ENCODE measurements at places on chromosomes 2 and 18.
A peak's percentile ranks its signal among the peaks of the same experiment; 100 is the strongest.

- DNase-seq = no peak
Observed at GRCh38 chr2:195514365-195514764, 142.7 kb upstream of the SLC39A10 start.

DNA sequence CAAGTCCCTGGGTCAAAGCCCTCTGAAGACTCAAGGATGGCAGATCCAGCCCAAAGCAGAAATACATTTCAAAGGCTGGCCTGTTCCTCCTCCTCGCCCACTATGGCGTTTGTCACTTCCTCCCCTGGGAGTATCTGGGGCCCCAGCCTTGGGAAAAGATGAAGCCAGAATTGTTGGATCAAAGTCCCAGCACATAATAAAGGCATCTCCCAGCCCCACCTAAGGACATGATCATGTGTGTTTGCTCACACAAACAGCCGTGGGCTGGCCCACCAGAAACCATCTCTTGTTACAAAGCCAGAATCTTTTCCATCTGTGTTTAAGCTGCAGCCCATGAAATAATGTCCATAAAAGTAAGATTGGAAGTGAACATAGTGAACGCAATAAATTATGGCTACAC, 50.1 kb upstream of the HAAO start:
- no peak for DNase-seq

- no peak for DNase-seq
Observed at GRCh38 chr2:117714110-117714509, 100.4 kb upstream of the DDX18 start.

DNA sequence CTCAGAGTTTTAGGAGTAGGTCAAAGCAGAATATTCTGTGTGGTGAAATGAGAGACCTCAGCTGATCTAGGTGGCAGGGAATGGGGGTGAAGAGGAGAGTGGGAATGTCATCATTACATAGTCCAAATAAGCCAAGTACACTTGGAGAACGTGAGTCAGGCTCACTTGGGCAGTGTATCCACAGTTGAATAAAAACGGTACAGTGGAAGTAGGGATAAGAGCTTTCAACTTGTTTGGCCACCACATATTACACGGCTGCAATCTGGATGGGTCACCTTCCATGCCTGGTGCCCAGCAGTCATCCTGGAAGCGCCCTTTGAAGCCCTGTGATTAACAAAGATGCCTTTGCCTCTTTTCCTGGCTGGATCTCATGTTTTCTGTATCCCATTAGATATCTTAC, 28.6 kb downstream of the MIB1 start:
- no peak for DNase-seq

GRCh38 chr2:106701203-106702022, 184.6 kb downstream of the ST6GAL2 start:
- no peak for DNase-seq

GRCh38 chr18:8835521-8835953, 130.2 kb downstream of the MTCL1 start:
- DNase-seq = no peak

- no peak for DNase-seq
Observed at GRCh38 chr2:64362562-64363026, 91.4 kb upstream of the LGALSL start.

DNA sequence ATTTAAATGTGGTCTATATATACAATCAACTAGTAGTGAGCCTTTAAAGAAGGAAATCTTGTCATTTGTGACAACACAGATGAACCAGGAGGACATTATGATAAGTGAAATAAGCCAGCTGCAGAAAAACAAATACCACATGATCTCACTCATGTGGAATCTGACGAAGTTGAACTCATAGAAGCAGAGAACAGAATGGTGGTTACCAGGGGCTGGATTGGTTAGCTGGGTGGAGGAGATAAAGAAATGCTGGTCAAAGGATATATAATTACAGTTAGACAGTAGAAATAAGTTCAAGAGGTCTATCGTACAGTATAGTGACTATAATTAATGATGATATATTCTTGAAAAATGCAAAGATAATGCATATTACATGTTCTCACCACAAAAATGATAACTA, 267.9 kb downstream of the FBXO15 start:
- no peak for DNase-seq

DNA sequence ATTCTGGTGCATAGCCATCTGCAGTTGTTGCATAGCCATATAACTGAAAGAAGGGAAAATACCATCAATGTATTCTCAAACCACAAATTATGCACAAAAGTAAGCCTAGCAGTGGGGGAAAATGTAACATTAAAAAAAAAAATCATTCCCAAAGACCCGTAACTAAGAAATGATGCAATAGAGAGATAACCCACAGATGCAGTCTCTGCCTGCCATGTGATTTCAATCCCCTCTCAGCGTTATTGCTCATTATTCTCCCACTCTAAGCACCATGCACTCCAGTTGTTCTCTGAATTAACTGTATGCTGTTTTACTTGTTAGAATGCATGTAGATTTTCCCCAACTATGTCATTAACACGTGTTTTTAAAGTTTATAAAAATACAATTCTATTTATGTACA, 14.1 kb downstream of the DSC1 start:
- DNase-seq = no peak

- DNase-seq = no peak
Observed at GRCh38 chr2:102350137-102350793, 5.3 kb upstream of the IL18R1 start.

DNA sequence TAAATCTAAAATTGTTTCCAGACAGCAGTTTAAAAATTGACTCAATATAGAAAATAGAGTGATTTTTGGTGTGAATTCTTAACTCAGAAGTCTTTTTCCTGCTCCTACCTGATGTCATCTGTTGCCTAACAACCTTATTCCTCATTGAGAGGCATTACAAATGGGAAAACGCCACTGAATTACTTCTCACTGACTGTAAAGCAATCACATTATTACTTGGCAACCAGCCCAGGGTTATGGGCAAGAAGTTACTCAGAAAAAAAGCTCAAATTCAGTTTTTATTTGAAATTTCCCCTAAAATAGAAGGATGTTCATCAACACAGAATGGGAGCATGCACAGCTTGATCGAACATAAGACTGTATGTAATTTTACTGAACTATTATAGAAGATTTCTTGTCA, 201.8 kb upstream of the GULP1 start:
- no peak for DNase-seq

DNA sequence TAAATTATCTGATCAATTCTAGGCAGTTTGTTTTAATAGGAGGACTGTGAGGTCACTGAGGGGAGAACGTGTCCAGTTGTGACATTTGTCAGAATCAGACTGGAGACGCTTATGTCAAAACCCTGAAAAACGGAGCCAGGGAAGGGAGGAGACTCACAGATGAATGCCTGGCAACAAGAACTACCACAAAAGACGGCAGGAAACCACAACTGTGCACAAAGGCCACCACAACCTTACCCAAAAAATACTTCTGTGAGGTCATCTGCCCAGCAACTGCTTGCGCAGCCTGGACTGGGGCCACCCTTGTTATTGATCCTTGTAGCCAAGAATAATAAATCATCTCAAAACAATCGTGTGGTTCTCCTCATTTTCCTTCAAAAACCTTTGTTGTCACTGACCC, 173.0 kb upstream of the ALKAL2 start:
- DNase-seq = peak; percentile 22

GRCh38 chr2:234797566-234798250, 154.1 kb upstream of the SH3BP4 start:
- DNase-seq = no peak

GRCh38 chr2:156320486-156321098, 11.9 kb downstream of the NR4A2 start:
- DNase-seq = no peak

- DNase-seq = no peak
Observed at GRCh38 chr18:80046011-80046410, 11.8 kb downstream of the RBFA start.

DNA sequence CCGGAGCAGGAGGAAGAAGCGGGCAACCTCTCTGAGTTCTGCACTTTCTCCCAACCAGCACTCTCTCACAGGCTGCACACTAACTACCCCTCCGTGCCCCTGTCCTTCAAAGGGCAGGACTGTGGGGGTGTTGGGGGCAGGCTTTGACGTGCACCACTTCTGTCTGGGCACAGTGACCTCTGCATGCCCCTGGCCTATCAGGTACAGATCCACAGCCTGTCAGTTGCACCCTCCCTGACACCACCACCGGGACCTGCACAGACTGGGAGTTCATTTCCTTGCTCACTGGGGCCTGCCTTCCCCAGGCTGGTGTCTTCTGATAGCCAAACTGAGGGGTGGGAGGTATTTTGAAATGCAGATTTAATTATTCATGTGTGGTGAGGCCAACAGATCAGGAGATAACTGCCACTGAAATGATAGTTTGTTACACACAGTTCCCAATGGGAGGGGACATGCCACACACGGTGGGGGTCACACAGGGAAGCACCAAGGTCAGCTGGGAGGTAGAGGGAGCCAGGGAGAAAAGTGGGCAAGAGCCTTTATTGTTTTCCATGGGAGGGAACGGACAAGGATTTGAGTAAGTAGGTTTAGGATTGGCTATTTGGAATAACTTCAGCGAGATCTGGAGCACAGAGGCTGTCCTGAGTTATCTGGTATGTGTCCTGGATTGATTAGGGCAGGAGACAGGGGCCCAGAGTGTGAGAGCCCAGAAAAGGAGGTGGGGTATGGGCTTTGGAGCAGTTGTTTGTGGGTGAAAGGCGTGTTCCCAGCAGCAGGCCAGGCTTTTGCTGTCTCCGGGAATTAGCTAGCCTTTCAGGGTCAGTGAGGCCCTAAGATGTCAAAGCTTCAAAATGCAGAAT, 251.6 kb downstream of the AFF3 start:
- no peak for DNase-seq

DNA sequence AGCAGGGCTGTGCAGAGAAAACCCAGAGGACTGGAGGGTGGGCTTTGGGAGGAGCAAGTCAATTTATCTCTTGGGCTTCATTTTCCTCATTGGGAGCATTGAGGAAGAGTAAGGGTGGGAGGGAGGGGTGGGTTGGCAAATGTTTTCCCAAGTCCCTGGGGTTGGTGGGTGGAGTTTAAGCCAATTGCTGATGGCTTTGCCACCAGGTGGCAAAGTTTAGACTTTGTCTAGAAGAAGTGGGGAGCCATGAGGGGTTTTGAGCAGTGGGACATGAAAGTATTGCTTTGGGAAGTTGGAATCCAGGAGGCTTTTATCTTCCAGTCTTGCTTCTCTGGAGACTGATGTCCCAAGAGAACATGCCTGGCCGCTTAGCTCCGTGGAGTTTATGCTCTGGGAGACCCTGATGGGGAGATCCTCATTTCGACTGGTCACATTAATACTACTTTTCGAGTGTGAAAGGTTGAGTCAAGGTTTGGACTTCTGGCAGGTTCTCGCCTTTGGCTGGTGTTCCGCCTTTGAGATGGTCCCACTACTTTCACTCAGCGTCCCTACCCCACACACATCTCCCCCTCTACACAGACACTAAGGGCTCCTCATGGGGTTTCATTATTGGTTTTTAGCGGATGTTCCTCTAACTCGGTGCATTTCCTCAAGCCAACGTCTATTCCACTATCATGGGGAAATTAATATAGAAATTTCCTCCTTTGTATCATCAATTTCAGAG, 126.7 kb downstream of the PRKCE start:
- DNase-seq = no peak

DNA sequence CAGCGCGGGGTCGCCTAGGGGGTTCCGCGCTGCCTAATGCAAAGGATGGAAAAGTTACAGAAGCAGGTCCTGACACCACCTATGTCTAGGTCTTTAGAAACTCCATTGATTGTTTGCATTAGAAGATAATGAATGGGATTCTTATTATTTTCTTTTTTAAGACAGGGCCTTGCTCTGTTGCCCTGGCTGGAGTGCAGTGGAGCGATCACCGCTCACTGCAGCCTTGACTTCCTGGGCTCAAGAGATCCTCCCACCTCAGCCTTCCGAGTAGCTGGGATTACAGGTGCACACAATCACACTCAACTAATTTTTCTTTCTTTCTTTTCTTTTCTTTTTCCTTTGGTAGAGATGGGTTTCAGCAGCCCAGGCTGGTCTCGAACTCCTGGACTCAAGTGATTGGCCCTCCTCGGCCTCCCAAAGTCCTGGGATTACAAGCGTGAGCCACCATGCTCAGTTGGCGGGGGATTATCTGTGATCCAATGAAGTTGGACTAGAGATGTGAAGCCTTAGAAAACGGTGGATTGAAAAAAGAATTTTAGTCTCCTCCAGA, 761 bp upstream of the IDH1 start:
- no peak for DNase-seq

DNA sequence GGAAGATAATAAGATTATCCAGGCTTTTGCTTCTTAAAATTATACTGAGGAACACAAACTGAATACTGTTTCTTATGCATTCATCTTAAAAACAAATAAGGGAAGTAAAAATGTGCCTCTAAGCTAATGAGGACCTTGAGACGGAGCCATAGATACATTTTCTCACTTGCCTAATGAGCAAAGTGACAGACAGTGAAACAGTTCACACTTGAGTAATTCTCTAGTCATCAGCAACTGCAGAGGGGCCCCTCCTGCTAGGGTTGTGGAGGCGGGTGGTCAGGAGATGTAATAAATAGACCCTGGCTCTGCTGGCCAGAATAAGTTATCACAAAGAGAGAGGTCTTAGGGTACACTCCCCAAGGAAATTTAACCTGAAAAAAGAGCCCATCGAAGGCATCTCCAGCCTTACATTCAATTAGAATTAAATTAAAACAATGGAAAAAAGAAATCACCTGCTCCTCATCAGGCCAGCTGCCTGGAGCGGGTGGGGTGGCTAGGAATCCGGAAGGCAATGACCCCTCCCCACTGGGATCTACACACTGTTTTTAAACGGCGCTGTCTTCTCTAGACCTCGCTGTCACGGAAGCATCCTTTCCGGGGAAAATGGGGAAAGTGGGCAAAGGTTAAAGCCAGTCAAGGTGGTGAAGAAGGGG, 32.6 kb upstream of the INSIG2 start:
- no peak for DNase-seq

- DNase-seq = no peak
Observed at GRCh38 chr2:15061268-15061667, 428.8 kb downstream of the LRATD1 start.

GRCh38 chr18:2918761-2919550, 72.2 kb downstream of the EMILIN2 start:
- DNase-seq = no peak

DNA sequence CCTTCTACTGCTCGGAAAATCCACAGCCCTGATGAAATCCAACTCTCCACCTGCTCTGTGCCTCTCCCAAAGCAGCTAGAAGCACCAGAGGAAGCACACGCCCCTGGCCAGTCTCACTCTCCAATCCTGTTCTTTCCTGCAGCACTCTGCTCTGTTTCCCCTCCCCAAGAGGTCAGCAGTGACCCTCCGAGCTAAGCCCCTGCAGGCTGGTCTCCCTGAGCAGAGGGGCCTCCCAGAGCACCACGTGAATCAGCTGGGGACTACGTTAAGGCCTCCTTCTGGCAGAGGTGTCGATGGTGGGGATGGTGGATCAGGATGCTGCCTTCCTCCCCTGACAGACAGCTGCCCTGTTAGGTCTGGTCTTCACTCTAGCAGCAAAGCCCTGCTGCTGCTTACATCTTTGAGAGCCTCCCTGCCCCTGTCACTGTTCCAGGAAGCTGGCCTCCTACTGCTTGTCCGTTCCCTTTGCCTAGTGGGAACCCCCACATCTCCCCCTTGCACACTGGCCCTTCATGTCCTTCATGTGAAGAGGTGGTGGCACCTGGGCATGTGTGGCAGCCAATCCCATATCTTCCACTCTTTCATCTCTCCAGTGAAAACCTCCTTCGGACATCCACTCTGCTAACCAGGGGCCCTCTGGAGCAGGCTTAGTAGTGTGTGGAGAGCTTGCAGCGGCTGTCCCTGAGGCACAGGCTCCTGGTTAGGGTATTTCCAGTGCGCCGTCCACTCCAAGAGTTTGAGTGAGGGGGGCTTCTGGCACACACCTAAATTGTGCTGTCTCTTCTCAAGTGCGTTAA, 307.5 kb upstream of the HS6ST1 start:
- DNase-seq = no peak
